Activated naive CD4-positive, alpha-beta T cell treated with anti-CD3 and anti-CD28 coated beads for 36 hours (primary cell): ENCODE measurements at places on chromosomes 11 and 22. TPM values are rescaled to one million over a fixed set of nuclear protein-coding genes. Genes with fewer than 3 reads are reported as not detected.

DNA sequence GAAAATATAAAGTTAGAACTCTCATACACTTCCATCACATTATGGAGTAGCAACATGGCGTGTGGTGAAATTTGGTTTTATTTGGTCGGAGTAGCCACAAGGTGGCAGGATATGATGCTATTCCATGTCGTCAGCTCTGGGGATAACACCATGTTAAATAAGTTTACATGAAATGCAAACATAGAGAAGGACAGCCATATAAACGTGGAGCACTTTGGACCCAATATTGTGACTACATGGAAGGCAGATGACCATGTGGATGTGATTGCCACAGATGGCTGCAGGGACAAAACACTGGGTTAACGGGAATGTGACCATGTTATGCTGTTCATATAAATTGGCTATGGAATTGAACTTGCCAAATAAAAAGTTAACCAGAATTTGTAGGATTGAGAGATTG is 21.0 kb downstream of the OR5M11 start:
- H3K4me1 ChIP-seq = no peaks in the 10 kb centered on the region
- H3K36me3 ChIP-seq = no peaks in the 10 kb centered on the region
- no peaks in the 10 kb centered on the region for H3K27me3 ChIP-seq
- H3K4me3 ChIP-seq = no peak overlapping the region
- DNase-seq = no peak
- no peak overlapping the region for H3K27ac ChIP-seq

DNA sequence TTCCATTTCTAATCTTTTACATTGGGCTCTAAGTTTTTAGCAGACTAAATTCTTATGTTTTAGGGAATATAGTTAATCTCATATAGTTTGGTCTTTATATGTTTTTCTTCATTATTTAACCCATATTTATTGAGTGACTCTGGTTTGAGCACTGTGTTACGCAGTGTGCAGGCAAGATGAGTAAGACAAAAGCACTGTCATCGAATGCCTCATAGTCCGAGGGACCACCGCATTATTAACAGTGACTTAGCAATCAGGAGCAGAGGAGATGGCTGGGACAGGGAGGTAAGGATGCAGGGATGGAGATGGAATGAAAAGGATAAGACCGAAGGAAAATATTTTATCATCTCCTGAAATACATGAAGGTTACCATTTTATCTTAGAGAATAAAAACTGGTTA is 65.2 kb upstream of the CTSC start:
- H3K4me1 ChIP-seq = peaks cover 13% of the 10 kb centered on the region
- H3K36me3 ChIP-seq = no peaks in the 10 kb centered on the region
- no peak overlapping the region for H3K27ac ChIP-seq

DNA sequence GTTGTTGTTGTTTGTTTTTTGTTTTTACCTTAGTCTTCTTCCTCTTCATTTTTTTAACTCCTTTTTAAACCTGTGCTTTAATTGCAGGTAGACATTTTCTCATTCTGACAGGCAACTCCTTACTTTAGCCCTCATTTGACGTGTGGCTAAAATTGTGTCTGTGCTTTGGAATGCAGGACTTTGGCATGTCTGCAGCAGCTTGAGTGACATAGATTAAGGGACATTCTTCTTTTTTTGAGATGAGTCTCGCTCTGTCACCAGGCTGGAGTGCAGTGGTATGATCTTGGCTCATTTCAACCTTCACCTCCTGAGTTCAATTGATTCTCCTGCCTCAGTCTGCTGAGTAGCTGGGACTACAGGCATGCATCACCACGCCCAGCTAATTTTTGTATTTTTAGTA is 100.8 kb downstream of the FAT3 start:
- H3K36me3 ChIP-seq = no peaks in the 10 kb centered on the region
- no peak for DNase-seq
- no peak overlapping the region for H3K4me3 ChIP-seq
- peaks cover 2% of the 10 kb centered on the region for H3K27me3 ChIP-seq

DNA sequence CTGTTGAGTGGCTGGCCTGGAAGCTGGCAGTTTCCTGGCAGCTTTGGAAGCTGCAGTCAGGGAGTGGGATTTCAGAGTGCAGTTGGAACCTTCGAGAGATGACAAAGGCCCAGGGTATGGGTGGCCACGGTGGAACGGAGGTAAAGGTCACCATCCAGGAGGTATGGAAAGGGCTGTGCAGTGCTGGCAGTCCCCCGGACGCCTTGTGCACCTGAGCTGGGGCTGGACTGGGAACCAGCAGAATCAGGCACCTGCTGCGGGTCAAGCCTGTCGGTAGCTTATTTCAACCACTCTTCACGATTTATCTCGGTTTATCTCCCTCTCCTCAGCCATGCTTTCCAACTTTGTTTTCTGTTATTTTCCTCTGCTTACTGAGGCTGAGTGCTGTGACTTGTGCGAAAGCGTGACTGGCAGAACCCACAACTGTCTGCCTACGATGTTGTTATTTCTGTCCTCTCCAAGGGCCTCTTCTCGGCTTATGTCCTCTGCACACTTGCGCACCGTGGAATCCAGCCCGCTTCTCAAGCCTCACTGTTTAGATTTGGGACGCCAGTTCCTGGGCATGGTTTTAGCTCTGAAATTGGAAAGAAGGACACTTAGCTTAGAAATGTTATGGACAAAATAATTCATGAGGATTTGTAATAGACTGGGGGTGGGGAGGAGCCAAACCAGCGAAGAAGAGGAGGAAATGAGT is 24.0 kb upstream of the ATXN10 start:
- H3K36me3 ChIP-seq = no peaks in the 10 kb centered on the region
- DNase-seq = no peak
- H3K27me3 ChIP-seq = peaks cover 24% of the 10 kb centered on the region

The SLC16A8 gene
- not detected for total RNA-seq

DNA sequence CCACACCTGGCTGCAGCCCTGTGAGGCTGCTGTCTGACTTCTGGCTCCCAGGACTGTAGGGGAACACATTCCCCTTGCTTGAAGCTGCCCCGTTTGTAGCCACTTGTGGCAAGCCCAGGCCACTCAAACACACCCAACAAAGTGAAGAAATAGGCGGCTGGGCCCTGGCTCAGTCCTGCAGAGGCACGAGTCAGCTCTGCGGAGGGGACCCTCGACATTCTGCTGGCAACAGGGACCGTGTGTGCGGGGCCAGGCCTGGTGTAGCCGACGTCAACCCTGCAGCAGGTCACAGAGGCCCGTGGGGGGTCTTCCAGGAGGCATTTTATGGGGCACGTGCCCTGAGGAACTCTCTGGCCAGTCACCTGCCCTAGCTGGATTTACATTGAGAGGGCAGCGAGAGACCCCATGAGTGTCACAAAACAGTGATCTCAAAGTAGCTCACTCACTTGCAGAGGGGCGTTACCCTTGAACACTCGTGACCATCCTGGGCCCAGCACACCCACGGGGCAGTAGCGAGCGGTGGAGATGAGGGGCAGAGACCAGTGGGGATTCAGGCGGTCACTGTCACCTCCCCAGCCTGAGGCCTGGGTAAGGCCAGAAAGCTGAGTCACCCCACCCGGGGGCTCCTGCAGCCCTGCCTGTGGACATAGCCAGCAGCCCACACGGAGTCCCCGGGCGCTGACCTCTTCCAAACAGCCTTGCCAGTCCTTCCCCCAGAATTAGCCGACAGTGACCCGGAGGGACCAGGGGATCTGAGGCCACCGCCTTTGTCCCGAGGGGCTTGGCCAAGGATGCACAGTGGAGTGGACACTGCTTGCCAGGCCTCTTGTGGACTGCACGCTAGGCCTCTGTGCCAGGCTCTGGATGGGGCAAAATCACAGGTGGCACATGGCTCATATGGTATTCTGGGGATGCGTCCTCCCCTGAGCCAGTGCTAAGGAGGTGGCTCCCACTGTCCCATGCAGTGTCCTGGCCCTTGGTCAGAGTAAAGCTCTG is 139.5 kb downstream of the CTTN start:
- H3K27me3 ChIP-seq = peaks cover 2% of the 10 kb centered on the region
- H3K4me1 ChIP-seq = no peaks in the 10 kb centered on the region
- no peak overlapping the region for H3K4me3 ChIP-seq

- peak overlapping the region; percentile 84 for H3K4me3 ChIP-seq
- peaks cover 10% of the 10 kb centered on the region for H3K4me1 ChIP-seq
- peak; percentile 36 for DNase-seq
- no peaks in the 10 kb centered on the region for H3K36me3 ChIP-seq
- H3K27ac ChIP-seq = no peak overlapping the region
- H3K27me3 ChIP-seq = peaks cover 27% of the 10 kb centered on the region
Measured at GRCh38 chr22:18023509-18024275, 669 bp downstream of the MICAL3 start.

DNA sequence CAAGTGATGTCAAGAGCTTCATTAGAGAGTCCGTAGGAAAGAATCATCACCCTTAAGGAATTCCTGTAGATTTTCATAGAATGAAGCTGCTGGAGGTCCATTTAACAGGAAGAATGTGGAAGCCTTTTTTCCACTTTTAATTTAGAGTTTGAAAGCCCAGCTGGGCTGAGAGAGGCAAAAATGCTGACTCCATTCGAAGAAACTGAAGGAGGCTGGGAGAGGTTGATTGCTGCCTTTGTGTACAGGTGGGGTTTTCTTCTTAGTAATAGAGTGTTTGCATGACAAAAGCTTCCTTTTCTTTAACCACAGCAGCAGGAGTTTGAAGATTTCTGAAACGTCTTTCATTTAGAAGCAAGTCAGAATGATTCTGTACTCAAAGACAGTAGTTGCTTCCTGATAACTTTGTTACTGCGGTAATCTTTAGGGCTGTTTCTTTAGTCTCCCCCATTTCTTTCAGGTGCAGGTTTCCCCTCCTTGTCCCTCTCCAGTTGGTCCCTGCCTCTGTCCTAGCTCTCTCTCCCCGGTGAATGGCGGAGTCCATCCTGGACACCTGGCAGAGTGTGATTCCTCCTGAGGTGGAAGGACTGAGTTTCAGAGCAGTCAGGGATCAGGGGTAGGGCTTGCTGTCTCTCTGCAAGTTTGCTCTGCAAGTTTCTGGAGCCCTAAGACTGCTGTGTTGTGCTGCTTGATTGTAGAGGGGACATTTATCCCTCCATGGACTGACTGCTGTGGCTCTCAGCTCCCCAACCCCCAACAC is 166.2 kb downstream of the LDLRAD3 start:
- no peak overlapping the region for H3K4me3 ChIP-seq
- H3K4me1 ChIP-seq = no peaks in the 10 kb centered on the region
- H3K36me3 ChIP-seq = no peaks in the 10 kb centered on the region
- H3K27ac ChIP-seq = no peak overlapping the region

The ANKK1 gene
- total RNA-seq = 0.07 TPM

The KCNJ4 gene
- not detected for total RNA-seq

The CAPN5 gene
- 0.79 TPM for total RNA-seq

The ST14 gene
- total RNA-seq = not detected

GRCh38 chr11:68138237-68138636 is 17.0 kb upstream of the CHKA start:
- DNase-seq = no peak
- peaks cover 13% of the 10 kb centered on the region for H3K4me1 ChIP-seq
- no peak overlapping the region for H3K4me3 ChIP-seq
- peaks cover 2% of the 10 kb centered on the region for H3K36me3 ChIP-seq

The EML3 gene
- 97.1 TPM for total RNA-seq

The CHADL gene
- not detected for total RNA-seq
